ENCODE measurements at places on chromosomes 1 and 21. TPM values are rescaled to one million over a fixed set of nuclear protein-coding genes. Genes with fewer than 3 reads are reported as not detected.
A peak's percentile ranks its signal among the peaks of the same experiment; 100 is the strongest.

- DNase-seq, result no peak
Measured at GRCh38 chr1:57797084-57797483, 373.2 kb upstream of the DAB1 start.

GRCh38 chr1:43058056-43058455 lies 99.4 kb upstream of the SLC2A1 start:
- no peak for DNase-seq

DNA sequence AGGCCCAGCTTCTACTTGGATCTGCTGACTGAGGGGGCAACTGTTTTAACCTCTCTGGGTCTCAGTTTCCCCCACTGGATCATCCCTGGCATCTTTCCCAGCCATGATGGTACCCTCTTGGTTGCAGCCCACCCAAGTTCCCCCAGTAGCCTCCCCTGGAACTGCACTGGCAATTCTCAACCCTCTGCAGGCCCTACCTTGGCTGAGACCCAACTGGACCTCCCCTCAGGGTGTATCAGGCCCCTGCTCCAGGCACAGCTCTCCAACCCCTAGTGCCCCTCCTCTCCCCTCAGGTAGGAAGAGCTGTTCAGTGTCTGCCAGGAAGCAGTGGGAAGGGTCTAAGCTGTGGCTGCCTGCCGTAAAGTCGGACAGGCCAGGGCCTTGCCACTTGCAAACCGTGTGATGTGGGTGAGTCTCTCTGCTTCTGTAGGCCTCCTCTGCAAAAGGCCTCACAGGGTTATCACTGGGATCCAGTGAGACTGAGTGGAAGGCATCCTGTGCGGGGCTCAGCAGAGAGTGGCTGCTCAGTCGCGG lies 32.1 kb downstream of the RHBG start:
- DNase-seq, result no peak

- no peak for DNase-seq
Measured at GRCh38 chr21:26842300-26842699, 2.9 kb downstream of the ADAMTS1 start.

CAMSAP2 gene
- 16.4 TPM for polyA plus RNA-seq

DNA sequence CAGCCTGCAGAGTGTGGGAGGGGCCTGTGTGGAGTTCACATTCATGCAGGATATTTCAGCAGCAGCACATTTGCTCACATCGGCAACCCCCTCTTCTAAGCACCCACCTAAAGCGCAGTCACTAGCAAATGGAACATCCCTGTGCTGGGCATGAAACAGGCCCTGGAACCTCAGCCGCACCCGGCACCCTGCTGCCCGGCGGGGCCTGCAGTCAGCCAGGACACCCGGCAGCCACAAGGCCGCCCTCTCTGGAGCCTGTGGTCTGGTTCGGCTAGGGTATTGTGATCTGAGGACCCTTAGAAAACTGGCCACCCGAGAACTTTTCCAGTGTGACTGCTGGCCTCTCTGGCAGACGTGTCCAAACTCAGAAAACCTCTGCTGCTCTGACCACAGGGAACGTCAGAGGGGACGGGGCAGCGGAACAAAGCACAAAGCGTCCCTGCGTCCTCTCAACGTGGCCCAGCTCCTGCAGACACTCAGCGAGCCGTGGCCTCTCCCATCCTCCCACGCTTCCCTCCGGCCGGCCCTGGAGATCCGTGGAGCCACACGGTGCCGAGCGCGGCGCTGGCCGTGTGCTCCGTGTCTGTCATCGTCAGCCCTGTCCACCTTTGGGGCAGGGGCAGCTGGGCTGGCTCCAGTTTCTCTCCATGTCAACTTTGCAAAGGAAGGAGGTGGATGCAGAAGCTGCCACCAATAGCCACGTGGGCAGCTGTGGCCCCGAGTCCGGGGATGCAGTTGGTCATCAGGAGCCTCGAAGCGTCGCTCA lies 175.9 kb upstream of the ARHGEF16 start:
- DNase-seq, result no peak

A3GALT2 gene
- polyA plus RNA-seq, result not detected

DNA sequence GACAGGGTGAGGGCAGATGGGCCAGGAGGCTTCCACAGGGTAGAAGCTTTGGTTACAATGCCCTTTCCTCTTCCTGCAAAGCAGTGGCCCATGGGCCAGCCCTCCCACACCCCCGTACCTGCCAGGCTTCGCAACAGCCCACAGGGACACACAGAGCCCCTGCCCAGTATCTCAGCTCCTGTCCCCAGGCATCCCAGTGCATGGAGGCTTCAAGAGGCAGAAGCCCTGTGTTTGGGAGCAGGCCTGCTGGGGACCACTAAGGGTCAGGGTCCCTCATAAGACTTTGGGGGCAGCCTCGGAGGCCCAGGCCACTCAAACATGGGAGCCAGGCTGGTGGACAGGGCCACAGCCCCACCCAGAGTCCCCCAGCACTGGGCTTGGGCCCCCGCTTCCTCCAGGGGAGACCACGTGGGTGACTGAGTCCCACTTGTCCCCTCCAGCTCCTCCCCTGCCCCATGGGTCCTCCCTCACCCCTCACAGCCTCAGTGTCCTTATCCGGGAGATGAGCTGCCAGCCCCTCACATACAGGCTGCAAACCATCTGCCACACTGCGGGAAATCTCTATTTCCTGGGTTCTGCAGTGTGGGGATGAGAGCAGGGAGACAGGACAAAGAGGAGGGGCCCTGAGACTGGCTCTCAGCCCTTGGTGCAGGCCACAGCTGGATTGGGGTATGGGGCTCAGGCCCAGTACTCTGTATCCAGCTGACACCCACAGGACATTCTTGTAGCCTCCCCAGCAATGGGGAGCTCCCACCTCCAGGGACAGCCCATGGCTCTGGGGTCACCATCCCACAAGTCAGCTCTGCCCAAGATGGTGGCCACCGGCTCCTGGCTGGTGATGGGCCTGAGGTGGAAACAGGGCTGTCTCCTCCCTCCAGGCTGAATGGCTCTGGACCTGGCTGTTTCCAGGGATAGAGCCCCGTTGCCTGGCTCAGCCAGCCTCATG lies 50.7 kb downstream of the WNT9A start:
- DNase-seq, result no peak

DNA sequence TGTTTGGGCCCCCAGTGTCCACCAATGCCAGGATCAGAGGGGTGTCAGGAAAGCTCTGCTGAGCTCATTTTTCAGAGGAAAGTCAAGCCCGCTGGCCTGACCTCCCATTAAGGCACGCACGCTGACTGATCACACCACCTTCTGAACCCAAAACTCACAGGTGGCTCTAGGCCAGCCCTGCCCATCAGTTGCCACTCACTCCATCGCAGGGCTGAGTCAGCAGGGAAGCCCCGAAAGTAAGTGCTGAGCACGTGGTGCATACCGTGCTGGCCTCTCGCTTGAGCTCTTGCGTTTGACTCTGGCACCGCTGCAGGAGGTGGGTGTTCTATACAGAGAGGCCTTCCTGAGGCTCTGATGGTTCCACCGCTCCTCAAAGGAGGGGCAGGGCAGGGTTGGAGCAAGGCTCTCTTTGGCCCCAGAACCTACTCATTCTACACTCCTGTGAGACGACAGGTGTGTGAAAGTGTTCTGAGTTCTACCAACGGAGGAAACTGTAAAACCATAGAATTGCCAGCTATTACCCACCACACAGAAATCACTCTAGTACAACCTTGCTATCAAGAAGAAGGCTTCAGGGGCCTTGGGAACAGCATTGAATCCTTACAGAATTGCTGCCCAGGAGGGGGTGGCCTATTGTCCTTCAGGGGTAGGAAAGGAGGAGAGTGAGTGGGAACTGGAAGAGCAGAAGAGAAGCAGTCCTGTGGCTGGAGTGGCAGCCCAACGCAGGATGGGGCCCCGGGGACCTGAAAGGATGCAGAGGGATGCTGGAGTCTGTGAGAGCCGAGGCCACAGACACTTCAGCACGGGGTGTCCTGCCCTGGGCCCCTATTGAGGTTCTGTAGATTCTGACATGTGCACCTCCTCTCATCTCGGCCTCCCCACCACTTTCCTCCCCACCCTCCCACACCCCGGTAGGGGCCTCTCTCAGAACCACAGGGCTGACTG lies 214.7 kb upstream of the EDN2 start:
- no peak for DNase-seq

GRCh38 chr1:18681423-18681835 lies 50.8 kb downstream of the PAX7 start:
- no peak for DNase-seq

DNA sequence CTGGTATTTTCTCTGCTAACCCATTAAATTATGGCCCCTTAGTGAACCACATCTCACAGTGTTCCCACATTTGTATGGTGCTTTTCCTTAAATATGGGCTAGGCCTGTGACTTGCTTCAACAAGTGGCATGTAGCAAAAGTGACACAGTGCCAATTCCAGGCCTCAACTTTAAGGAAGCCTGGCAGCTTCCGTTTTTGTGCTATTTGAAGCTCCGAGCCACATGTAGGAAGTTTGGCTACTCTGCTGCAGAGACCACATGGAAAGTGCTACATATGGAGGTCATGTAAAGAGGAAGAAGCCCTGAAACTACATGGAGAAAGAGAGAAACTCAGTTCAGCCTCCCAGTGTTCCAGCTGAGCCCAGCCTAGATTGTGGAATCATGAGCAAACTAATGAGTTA lies 28.5 kb upstream of the DR1 start:
- DNase-seq, result peak; percentile 34

DNA sequence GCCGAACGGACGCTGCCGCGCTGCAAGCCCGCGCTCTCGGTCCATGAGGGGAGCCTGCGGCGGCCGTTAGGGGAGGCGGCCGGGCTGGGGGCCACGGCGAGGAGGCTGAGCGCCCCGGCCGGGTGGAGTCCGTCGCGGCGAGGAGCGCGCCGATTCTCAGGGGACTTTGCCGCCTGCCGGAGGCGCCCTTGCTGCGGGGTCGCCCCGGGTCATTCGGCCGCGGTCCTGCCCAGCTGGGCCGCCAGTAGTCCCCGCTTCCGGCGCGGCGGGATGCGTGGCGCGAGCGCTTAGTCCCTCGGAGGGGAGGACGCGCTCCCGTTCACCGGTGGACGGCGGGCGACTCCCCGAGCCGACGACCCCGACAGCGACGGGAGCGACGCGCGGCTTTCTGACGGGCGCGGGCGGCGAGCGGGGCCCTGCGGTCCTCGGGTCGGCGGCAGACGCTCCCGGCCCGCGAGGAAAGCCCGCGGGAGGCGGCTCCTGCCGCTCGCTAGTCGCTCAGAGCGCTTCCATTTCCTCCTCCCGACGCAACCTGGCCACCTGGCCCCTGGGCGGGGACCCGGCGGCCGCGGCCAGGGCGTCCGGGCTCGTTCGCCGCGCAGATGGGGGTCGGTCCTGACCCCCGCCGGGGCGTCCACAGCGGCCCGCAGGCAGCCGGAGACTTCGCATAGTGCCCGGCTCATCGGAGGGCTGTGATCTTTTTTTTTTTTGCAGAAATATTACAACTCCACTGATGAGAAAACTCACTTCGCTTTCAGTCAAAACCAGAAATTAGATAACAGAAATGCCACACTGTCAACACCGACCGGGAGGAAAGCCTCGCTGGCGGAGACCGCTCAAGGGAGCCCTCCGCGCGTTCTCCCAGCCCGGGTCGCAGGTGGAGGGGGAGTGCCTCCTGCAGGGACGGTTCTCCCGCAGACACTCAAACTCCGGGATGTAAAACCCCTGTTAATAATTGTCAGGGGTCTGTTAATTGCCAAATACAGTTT lies 641 bp upstream of the ZBTB21 start:
- no peak for DNase-seq

GRCh38 chr21:43736224-43736883 lies 17.4 kb downstream of the PDXK start:
- no peak for DNase-seq

DNA sequence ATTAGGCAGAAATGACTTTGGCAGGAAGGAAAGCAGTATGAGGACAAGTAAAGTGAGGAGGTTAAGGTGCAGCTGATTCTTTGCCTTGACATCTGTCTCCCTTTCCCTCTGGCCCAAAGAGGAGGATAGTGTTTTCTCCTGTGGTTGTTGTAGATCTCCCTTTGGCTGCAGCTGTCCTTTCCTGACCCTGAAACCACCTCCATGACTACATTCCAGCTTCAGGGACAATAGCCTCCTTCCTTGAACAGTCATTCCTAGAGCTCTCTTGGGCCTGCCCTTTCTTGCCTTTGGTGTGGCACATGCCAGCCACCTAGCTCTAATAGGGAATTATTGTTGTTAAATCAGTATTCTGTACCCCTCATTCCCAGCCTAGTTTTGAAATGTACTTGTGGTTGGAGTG lies 6.2 kb downstream of the ZMYM1 start:
- no peak for DNase-seq

DNA sequence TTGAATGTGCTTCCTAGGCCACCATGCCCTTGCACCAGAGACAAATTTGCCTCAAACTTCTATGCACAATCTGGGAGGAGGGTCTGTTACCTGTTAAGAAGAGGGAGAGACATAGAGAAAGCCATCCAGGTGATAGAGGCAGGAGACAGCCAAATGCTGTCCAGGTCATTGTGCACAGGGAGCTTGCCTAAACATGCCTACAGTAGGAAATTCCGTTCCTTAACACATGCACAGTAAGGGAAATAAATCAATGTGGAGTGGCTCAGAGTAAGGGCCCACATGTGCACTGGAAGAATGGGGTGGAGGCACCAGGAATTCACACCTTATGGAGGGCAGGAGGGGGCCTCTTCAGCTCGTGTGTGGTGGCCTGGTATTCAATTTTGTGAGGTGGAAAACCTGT lies 19.5 kb upstream of the CREG1 start:
- no peak for DNase-seq

DNA sequence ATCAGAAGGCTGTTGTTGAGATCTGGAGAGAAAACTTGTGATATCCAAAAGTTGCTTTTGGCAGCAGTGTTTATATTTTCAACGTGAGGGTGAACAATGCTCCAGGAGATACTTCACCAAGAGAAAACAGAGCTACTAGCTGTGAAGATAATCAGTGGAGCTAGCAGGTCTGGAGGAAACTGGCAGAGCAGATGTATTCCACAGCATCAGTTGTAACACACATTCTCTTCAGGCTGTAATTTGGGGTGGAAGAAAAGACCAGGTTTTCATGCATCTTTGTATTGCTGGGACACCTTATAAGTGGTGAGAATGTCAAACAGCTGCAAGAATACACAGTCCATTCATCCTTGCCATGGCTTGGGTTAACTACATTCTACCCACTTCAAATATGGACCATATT lies 22.0 kb downstream of the AHCYL1 start:
- no peak for DNase-seq

DNA sequence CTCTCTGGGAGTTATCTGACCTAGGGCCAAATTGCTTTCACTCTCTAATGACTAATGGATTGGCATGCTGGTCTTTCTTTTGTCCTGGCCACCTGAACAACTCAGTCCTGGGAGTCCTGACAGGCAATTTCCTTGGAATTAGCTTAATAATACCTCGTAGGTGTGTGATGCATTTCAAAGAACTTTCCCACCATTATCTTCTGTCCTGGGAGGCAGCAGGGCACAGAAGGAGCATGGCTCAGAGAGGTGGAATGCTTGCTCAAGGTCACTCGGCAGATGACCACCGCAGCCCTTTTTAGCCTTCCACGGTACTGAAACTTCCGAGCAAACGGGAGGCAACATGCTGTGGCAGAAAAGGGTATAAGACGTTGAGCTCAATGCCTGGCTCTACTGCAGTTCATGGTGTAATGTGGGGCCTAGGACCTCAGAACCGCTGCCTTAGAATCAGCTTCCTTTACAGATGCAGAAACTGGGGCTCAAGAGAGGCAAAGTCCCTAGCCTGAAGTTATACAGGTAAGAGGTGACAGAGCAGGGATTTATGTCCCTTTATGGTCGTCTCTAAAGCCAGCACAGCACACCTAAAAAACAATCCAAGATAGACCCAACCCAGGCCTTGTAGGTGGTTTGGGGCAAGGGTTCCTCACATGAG lies 3.2 kb downstream of the ID3 start:
- DNase-seq, result no peak

- no peak for DNase-seq
Measured at GRCh38 chr1:44423591-44424537, 18.8 kb downstream of the RNF220 start.

- DNase-seq, result no peak
Measured at GRCh38 chr1:68558321-68559026, 61.6 kb upstream of the DEPDC1 start.
